Upper lobe of left lung (tissue), 6 donors: ENCODE measurements at places on chromosomes 7 and 10. TPM values are rescaled to one million over a fixed set of nuclear protein-coding genes. Genes with fewer than 3 reads are reported as not detected.

- DNase-seq, result no peak
Measured at GRCh38 chr10:35442028-35442427, 105.7 kb downstream of the CCNY start.

GRCh38 chr10:64733980-64734379 lies 1212.8 kb downstream of the REEP3 start:
- DNase-seq, result no peak

GRCh38 chr10:130762491-130762890 lies 549.0 kb downstream of the TCERG1L start:
- DNase-seq, result no peak

- no peak for DNase-seq
Measured at GRCh38 chr7:48522692-48523091, 351.4 kb downstream of the ABCA13 start.

DNA sequence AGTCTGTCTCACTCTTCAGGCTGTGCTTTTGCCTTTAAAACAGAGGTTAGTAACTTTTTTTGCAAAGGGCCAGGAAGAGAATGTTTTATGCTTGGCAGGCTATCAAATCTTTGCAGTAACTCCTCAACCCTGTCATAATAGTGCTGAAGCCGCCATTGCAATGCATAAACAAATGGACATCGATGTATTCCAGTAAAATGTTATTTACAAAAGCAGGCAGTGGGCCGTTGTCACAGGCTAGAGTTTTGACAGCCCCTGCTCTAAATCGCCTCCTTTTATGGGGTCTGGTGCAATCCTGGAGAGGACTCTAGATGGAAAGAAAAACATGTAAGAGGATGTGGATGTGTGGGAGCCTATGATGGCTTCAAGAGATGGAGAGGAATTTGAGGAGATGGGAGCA lies 568.3 kb downstream of the TYW1 start:
- DNase-seq, result no peak

DNA sequence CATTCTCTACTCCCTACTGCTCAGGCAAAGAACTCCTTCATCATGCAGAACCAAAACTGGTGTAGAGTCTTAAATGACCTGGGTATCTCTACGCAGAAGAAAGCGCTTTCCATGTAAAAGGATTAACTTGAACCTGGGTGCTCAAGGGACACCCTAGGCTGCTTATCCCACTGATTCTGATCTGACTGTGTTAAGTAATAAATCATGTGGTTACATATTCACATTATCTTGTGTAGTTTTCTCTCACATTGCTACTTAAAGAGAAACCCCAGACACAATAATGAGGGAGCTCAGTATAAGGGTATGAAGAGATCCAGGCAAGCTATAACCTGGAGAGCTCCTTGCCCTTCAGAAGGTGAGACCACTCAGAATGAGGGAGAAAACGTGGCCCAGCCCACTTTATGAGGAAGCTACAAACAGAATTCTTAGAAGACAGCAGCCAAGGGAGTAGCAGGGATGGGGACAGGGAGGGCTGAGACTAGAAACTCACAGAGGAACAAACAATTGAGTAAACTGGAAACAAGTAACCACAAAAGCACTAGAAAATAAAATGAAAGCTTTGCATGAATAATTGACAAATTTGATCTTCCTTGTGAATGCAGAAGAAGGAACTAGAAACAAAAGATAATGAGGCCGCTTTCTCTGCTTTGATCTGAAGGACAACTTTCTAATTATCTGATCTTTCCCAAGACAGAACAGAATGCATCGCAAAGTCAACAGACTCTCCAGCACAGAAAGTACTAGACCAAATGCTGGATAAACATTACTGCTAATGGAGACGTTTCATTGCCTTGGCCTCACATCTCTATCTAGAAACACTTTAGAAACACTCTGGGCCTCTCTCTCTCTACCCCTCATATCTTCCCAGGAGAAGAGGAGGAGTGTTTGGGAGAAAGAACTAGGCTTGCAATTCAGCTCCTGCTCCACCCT lies 76.1 kb downstream of the LRRC17 start:
- no peak for DNase-seq

DNA sequence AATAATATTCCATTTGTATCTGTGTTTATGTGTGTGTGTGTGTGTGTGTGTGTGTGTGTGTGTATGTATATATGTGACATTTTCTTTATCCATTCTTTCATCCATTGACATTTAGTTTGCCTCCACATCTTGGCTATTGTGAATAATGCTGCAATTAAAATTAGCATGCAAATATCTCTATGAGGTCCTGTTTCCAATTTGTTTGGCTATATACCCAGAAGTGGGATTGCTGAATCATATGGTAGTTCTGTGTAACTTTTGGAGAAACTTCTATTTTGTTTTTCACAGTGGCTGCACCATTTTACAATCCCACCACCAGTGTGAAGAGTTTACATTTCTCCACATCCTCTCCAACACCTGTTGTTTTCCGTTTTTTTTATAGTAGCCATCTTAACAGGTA lies 53.1 kb downstream of the CH25H start:
- DNase-seq, result no peak

DNA sequence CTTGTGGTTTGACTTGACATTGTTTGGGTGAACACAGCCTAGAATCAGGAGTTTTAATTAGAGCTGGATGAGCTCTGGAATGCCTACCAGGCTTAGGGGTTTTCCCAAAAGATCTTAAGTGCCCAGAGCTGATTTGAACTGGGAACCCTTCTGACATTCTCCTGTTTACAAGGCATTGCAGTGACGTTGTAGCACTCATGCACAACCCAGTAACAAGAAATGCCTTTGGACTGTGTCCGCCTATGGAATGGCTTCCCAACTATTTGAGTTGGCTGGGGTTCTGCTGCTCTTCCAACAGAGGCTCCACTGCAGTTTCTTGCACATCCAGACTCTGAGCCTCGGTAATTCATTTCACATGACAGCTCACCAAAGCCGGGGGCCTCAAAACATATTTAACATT lies 76.7 kb upstream of the MKX start:
- DNase-seq, result no peak

The RSU1 gene
- total RNA-seq, result 36.7 TPM

The SYT15B gene
- 95.6 TPM for total RNA-seq

The RARRES2 gene
- 120 TPM for total RNA-seq

The CFAP58 gene
- 2.1 TPM for total RNA-seq

The VSTM2A gene
- total RNA-seq, result not detected

The CTAGE15 gene
- 4.2 TPM for total RNA-seq

The DLX6 gene
- total RNA-seq, result not detected
